ENCODE measurements at places on chromosomes 2 and 18.

DNA sequence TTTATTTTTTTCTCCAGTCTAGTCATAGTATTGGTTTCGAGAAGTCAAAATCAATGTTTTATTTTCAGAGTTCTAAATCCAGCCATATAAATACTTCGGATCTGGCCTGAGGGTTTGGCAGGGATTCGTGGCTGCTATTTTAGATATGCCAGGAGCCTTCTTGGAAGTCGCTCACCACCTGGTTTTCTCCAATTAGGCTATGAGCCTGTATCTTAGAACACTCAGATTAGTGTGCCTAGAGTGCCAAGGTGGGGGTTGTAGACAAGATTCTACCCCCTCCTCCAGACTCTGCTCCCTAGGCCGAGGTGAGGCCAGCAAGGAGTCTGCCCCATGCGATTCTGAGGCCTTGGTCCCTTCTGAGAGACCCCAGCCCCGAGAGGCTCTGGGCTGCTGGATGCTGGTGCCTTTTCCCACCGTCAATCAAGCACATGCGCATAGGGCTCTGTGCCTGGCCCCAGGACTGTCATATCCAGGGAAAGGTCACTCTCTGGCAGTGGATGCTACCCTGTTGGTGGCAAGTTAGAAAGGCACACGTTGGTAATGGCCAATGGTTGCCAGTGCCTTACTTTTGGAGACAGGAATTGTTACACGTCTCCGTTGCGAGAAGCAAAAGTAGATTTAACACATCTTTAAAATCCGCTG, 197.1 kb downstream of the AGAP1 start:
- no peak for DNase-seq

DNA sequence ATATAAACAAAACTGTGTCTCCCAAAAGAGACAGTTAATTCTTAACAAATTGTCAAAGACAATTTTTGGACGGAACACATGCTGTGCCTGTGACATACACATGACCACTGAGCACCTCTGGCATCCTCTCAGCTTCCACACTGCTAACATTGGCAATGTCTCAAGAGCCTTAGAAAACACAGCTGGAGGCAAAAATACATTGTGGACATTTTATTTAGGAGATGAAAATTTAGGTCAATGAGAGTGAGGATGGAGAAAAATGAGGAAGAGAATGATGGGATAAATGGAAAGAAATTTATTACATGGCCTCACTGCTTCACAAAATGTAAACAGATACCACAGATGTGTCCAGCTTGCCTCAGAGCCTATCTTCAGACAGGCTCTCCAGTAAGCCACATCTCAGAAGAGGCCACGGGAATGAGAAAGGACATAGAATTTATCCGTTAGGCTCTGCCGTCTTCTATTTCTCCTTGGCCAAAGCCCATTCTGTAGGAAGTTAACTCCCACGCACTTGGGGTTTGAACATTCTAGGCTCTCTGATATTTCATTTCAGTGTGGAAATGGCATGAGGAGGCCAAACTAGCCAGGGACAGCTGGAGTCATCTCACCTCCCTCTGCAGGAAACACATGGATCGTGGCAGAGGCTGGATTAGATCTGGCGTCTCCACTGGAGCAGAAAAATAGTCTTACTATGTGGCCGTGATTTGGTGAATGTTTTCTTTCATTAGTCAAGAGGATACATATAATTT, 519.4 kb upstream of the DSEL start:
- no peak for DNase-seq

- DNase-seq = no peak
Measured at GRCh38 chr2:9310798-9311197, 104.2 kb downstream of the ASAP2 start.

- no peak for DNase-seq
Measured at GRCh38 chr2:85077859-85078419, 55.3 kb upstream of the TCF7L1 start.

GRCh38 chr2:43199492-43200488, 26.6 kb downstream of the ZFP36L2 start:
- DNase-seq = no peak

- DNase-seq = no peak
Measured at GRCh38 chr2:219720956-219721355, 93.5 kb downstream of the SLC4A3 start.

- DNase-seq = no peak
Measured at GRCh38 chr18:9569178-9569577, 45.2 kb downstream of the PPP4R1 start.

GRCh38 chr2:26144031-26144430, 28.9 kb upstream of the GAREM2 start:
- no peak for DNase-seq

- DNase-seq = no peak
Measured at GRCh38 chr2:28300485-28301341, 91.9 kb upstream of the FOSL2 start.

DNA sequence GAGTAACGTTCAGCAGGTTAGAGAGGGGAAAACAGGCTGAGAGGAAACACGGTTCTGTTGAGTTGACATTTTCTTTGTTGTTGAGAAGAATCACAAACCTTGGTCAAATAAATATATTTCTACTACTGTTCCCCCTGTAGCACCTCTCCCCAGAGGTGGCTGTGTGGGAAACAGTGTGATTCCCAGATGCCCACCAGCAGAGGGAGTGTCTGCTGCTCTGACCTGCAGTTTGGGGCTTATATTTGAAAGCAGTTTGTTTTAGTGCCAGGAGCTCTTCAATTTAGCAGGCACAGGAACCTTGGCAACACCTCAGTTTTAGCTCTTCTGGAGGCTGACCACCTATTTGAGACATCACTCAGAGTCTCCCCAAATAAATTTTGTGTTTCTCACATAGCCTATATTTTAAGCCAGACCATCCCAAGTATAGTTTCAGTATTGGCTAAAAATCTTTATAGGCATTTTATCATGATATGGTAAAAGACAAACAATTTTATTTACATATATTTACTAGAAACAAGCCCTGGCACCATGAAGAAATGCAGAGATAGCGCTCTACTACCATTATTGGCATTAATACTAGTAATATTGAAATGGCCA, 75.7 kb downstream of the PIK3C3 start:
- no peak for DNase-seq

GRCh38 chr2:225337183-225337582, 62.3 kb upstream of the NYAP2 start:
- DNase-seq = no peak

DNA sequence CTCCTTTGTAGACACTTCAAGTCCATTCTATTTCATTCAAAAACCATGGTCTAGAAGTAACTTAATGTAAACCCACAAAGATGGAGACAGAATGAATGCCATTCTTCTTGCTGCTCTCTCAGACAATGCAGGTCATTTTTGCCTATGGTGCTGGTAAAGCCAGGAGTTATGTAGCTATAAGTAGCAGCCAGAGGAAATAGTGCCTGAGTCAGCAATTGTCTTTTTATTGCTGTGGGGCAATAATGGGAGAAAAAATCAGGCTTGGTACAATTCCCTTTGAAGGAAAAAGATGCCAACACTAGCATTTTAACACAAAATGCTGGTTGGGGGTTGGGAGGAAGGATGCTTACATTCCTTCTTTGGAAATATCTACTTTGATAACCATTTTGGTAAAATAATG, 43.5 kb downstream of the SCN1A start:
- no peak for DNase-seq

DNA sequence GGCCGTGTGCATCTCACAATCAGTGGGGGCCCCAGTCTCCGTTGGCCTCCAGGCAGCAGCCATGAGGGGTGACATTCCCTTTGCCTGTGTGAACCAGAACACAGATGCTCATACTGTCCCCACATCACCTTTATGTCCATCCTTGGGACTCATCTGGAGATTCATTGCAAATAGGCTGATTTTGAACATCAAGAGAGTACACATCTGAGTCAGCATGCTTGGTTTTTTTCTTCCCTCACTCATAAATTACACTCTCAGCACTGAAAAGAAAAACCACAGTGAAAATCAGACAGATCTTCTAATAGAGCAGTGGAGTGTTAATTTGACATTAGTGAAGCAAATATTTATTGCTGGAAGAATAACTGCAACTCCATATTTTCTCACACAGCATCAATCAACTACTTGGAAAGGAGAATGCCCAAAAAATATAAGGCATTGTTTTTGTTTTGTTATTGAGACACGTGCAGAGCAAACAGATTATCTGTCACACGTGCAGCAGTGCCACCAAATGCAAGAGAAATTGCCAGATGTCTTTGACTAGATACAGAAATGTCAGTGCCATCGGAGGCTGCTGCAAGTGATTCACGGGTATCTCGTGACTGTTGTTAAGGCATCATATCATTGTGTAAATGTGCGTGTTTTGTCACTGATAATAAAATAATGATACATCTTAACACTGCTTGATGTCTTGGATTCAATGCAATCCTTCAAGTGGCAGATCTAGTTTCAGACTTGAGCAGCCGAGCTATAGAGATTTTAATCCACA, 10.9 kb downstream of the APCDD1 start:
- DNase-seq = no peak

- DNase-seq = no peak
Measured at GRCh38 chr2:226995625-226996041, 159.8 kb downstream of the RHBDD1 start.

GRCh38 chr2:182616471-182617393, 99.3 kb upstream of the DNAJC10 start:
- DNase-seq = no peak

DNA sequence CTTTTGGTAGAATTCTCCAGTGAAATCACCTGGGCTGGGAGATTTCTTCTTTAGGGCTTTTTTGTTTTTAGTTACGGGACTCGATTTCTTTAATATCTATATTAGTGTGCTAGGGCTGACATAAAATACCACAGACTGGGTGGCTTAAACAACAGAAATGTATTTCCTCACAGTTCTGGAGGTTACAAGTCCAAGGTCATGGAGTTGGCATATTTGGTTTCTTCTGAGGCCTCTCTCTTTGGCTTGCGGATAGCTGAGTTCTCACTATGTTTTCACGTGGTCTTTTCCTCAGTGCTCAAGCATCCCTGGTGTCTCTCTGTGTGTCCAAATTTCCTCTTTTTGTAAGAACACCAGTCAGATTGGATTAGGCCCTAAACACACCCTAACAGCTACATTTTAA, 208.5 kb upstream of the DTNA start:
- DNase-seq = no peak

- DNase-seq = no peak
Measured at GRCh38 chr2:128499367-128500137, 180.9 kb upstream of the HS6ST1 start.

GRCh38 chr2:25955036-25955435, 27.3 kb downstream of the KIF3C start:
- no peak for DNase-seq

- DNase-seq = no peak
Measured at GRCh38 chr18:76914796-76915195, 92.4 kb downstream of the ZNF236 start.

GRCh38 chr2:74915743-74916142, 42.7 kb upstream of the POLE4 start:
- no peak for DNase-seq

- DNase-seq = no peak
Measured at GRCh38 chr2:181672255-181673008, 7.9 kb downstream of the NEUROD1 start.

DNA sequence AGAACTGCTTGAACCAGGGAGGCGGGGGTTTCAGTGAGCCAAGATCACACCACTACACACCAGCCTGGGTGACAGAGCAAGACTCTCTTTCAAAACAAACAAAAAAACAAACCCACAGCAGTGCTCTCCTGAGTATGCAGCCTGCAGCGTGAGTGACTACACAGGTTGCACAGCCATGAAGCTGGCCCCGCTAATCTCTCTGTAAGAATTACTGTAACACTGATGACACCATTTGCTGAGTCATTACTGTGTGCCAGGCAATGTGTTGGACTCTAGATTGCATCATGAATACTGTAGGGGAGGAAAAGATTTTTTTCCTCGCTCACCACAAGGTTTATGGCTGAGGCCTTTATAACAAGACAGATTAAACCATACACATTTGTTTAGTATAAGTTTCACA, 118.6 kb upstream of the ATP8B1 start:
- no peak for DNase-seq

DNA sequence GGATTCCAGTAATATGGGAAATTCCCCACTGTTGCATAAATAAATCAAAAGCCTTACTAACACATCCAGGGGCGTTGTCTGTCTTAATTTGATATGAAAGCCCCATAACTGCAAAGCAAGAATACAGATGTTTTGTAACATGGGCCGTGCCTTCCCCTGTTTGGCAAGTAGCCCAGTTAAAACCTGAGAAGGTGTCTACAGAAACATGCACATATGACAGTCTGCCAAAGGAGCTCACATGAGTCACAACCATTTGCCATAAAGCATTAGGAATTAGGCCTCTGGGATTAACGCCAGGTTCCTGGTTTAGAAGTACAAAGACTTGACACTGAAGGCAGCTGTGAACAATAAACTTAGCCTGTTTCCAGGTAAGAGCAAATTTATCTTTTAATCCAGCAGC, 43.1 kb upstream of the LONRF2 start:
- no peak for DNase-seq

DNA sequence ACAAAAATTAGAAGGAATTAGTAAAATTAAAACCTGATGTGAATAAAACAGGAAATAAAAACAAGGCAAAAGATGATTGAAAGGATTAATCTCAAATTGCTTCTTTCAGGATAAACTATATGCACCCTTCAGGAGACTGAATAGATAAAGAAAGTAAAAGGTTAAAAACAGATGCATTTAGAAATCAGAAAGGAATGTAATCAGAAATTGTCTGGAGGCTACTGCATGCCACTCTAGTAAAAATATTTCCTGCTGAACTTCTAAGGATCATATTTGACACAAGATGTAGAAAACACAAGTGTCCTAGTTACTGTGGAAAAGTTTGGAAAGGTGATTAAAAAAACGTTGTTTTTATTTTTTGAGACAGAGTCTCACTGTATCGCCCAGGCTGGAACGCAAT, 16.2 kb downstream of the CHCHD5 start:
- DNase-seq = no peak

- no peak for DNase-seq
Measured at GRCh38 chr18:28723506-28723905, 546.6 kb upstream of the CDH2 start.

GRCh38 chr2:237465515-237466148, 21.4 kb upstream of the MLPH start:
- no peak for DNase-seq

- DNase-seq = no peak
Measured at GRCh38 chr2:101372792-101373191, 14.5 kb downstream of the CREG2 start.

DNA sequence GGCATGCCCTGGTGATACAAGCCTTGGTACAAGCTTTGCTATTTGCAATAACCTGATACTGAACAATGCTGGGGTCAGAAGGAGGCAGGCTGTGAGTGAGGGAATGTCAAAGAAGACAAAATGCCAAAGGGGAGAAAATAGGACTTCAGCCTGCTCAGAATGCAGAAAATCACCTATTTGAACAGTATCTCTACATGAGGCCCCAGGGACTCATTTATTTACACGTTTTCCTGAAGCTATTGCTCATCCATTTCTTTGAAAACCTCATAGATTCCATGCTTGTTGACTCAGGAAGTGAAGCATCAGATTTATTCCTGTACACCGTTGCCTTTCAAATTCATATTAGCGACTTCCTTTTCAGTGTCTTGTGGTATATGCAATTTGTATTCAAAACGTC, 69.4 kb upstream of the CBLN2 start:
- no peak for DNase-seq
